ENCODE measurements at places on chromosomes 16 and 17.

DNA sequence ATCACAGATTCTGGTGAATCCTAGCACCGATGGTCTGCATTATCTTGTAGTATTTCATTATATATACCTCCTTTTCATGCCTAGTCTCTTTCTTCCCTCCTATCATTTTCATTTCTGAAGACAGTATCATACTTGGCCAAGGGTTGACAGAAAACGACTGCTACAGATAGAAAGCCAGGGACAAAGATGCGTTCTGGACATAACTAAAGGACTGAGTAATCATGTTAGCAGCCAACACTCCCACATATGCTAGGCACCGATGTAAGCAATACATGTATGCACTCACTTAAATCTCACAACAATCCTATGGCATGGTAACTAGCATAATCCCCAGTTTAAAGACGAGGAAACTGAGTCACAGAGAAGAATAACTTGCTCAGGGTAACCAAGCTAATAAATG, 22.9 kb downstream of the RDM1 start:
- no peak for DNase-seq

- DNase-seq, result no peak
Observed at GRCh38 chr16:70255574-70255973, 3.8 kb upstream of the EXOSC6 start.

DNA sequence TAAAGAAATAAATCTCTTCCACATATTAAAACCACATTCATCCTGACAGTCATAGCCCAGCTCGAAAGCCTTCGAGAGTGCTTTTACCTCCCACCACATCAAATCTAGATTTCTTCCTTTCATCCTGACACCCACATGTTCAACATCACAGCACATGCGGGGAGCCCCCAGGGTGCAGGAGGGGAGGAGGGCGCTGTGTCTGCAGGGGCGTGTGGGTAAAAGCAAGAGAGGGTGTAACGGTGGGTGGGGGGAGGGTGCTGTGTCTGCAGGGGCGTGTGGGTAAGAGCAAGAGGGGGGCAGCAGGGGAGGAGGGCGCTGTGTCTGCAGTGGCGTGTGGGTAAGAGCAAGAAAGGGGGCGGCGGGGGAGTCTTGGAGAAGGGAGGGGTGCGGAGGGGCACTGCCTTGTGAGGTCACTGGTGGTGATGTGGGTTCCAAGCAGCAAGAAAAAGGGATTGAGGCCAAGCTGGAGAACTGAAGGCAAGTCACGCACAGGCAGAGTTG, 34.7 kb downstream of the ADCY9 start:
- peak; percentile 35 for DNase-seq

- no peak for DNase-seq
Observed at GRCh38 chr16:85492295-85492864, 120.7 kb upstream of the GSE1 start.
